Lower lobe of right lung (tissue), 2 donors: ENCODE measurements at places on chromosomes 16 and 17. TPM values are rescaled to one million over a fixed set of nuclear protein-coding genes. Genes with fewer than 3 reads are reported as not detected.

DNA sequence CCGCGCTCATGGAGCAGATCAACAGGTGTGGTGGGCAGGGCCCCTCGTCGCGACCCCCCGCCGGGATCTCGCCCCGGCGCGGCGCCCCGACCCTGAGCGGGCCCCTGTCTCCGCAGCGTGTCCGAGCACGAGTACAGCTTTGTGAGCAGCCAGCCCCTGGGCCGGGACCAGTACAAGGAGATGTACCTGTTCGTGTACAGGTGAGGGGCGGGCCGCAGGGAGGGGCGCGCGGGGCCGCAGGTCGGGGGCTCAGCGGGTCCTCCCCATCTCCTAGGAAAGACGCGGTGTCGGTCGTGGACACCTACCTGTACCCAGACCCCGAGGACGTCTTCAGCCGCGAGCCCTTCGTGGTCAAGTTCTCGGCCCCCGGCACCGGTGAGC is 848 bp downstream of the DNASE1L2 start:
- peaks cover 49% of the 10 kb centered on the region for H3K36me3 ChIP-seq
- DNase-seq, result no peak
- peaks cover 30% of the 10 kb centered on the region for H3K27me3 ChIP-seq
- peak overlapping the region; percentile 7 for H3K4me3 ChIP-seq

GRCh38 chr17:732902-733720 is 715 bp downstream of the TLCD3A start:
- H3K27ac ChIP-seq, result peak overlapping the region; percentile 76
- H3K36me3 ChIP-seq, result no peaks in the 10 kb centered on the region
- peaks cover 20% of the 10 kb centered on the region for H3K4me1 ChIP-seq
- DNase-seq, result peak; percentile 72

KRTAP9-8 gene
- total RNA-seq, result not detected

- H3K4me1 ChIP-seq, result no peaks in the 10 kb centered on the region
- DNase-seq, result no peak
- H3K27me3 ChIP-seq, result no peaks in the 10 kb centered on the region
- H3K36me3 ChIP-seq, result no peaks in the 10 kb centered on the region
Observed at GRCh38 chr16:35734728-35735402, 2275.5 kb downstream of the TP53TG3F start.

DNA sequence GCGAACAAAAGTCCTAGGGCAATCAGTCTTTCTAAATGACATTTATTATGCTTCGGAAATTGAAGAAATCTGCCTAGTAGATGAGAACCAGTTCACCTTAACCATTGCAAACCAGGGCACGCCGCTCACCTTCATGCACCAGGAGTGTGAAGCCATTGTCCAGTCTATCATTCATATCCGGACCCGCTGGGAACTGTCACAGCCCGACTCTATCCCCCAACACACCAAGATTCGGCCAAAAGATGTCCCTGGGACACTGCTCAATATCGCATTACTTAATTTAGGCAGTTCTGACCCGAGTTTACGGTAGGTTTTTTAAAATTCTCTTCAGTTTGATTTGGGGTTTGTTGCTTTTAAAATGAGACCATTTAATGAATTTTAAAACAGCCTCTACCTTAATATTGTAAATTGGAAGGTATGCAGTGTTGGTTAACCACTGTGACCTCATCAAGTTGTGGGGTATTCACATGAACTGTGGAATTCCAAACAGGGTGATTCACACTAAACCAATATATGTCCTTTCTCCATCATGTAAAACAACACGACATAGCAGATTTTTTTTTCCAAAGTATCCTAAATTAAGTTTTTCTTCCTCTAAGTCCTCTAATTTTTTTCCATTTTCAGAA is 6.2 kb upstream of the EVI2A start:
- H3K36me3 ChIP-seq, result peaks cover 38% of the 10 kb centered on the region
- H3K4me1 ChIP-seq, result no peaks in the 10 kb centered on the region
- no peak overlapping the region for H3K27ac ChIP-seq
- no peak for DNase-seq
- H3K4me3 ChIP-seq, result no peak overlapping the region

- peak overlapping the region; percentile 90 for H3K27ac ChIP-seq
- no peak for DNase-seq
- peaks cover 70% of the 10 kb centered on the region for H3K4me1 ChIP-seq
- no peak overlapping the region for H3K4me3 ChIP-seq
- H3K36me3 ChIP-seq, result no peaks in the 10 kb centered on the region
- peaks cover 9% of the 10 kb centered on the region for H3K27me3 ChIP-seq
Observed at GRCh38 chr17:76532072-76532651, 5.3 kb downstream of the CYGB start.

- H3K4me3 ChIP-seq, result peak overlapping the region; percentile 17
- peaks cover 7% of the 10 kb centered on the region for H3K27me3 ChIP-seq
- DNase-seq, result no peak
- no peak overlapping the region for H3K27ac ChIP-seq
- peaks cover 30% of the 10 kb centered on the region for H3K4me1 ChIP-seq
Observed at GRCh38 chr17:40564195-40564882, 933 bp downstream of the CCR7 start.

DNA sequence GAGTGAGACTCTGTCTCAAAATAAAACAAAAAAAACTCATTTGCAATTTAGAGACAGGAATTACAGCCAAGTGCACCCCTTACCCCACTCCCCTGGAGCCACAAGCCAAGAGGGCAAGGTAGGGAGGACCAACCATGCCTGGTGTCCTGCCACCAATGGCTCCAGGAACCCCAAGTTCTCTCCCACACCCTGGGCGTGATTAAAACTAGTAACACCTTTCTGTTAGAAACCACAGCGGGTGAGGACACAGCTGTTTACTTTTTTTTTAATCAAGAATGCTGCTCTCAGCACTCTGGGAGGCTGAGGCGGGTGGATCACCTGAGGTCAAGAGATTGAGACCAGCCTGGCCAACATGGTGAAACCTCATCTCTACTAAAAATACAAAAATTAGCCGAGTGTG is 38.1 kb downstream of the ANKRD11 start:
- H3K36me3 ChIP-seq, result no peaks in the 10 kb centered on the region
- peaks cover 72% of the 10 kb centered on the region for H3K4me1 ChIP-seq
- no peaks in the 10 kb centered on the region for H3K27me3 ChIP-seq
- no peak overlapping the region for H3K27ac ChIP-seq
- no peak for DNase-seq

OR2C1 gene
- not detected for total RNA-seq

DNA sequence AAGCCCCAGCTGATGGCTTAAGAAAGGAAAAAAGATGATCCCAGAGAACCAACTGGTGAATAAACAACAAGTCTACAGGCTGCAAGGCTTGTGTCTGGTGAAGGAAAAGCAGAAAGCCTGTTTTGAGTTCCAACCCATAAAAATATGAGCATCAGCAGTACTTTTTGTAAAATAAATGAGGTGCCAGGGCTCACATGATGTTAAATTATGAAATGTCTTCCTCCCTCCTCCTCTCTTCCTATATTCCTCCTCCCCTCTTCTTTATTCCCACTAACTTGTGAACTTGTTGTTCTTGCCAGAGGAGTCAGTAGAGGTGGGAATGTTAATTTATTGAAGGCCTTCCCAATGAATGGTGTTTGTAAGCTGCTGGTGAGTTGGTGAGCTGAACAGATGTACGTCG is 212.2 kb upstream of the CDH11 start:
- H3K36me3 ChIP-seq, result no peaks in the 10 kb centered on the region
- no peak overlapping the region for H3K27ac ChIP-seq
- H3K4me3 ChIP-seq, result no peak overlapping the region
- H3K27me3 ChIP-seq, result no peaks in the 10 kb centered on the region

DNA sequence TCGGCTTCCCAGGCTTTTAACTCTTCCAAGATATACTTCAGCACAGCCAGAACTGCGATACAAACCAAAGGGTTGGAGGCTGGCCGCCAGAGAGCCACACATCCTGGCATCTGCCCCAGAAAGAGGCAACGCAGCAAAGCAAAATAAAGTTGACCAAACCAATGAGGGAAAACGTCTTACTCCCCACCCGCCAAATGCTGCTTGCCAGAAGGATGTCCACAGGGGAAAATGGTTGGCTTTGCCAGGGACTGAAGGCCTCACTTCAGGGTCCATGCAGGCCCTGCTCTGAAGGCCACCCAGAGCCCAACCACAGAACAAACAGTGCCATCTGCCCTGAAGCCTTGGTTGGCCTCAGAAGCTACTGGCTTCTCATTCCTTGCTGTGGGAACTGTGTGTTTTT is 15.0 kb downstream of the CACNG1 start:
- no peak overlapping the region for H3K27ac ChIP-seq
- DNase-seq, result no peak
- no peaks in the 10 kb centered on the region for H3K36me3 ChIP-seq
- H3K4me3 ChIP-seq, result no peak overlapping the region
- no peaks in the 10 kb centered on the region for H3K4me1 ChIP-seq
- H3K27me3 ChIP-seq, result no peaks in the 10 kb centered on the region

CHST5 gene
- total RNA-seq, result 0.62 TPM

GRCh38 chr17:78923660-78924453 is 1.3 kb downstream of the TIMP2 start:
- no peaks in the 10 kb centered on the region for H3K36me3 ChIP-seq
- H3K4me1 ChIP-seq, result peaks cover 52% of the 10 kb centered on the region
- peak; percentile 94 for DNase-seq
- peak overlapping the region; percentile 91 for H3K27ac ChIP-seq
- H3K4me3 ChIP-seq, result peak overlapping the region; percentile 81

DNA sequence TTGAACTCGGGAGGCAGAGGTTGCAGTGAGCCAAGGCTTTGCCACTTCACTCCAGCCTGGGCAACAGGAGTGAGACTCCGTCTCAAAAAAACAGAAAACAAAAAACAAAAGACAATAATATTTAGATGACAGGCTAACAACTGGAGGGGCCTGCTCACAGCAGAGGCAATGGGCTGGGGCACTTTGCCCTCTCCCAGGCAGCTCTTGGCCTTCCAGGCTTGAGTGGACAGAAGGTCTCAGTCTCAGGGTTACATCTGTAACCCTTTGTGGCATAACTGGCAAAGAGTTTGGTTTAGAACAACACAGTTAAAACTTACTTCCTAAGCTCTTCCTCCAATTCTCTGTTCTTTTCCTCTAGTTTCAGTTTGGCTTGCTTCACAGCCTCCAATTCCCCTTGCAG is 114.9 kb downstream of the SPAG9 start:
- H3K4me3 ChIP-seq, result no peak overlapping the region
- H3K4me1 ChIP-seq, result no peaks in the 10 kb centered on the region

ACSM3 gene
- total RNA-seq, result 25.2 TPM

- peaks cover 36% of the 10 kb centered on the region for H3K27me3 ChIP-seq
- H3K36me3 ChIP-seq, result no peaks in the 10 kb centered on the region
- DNase-seq, result no peak
- no peak overlapping the region for H3K27ac ChIP-seq
Observed at GRCh38 chr17:34161690-34162089, 93.4 kb upstream of the CCL2 start.

GRCh38 chr17:79651266-79651665 is 40.4 kb upstream of the RBFOX3 start:
- no peak for DNase-seq
- H3K36me3 ChIP-seq, result no peaks in the 10 kb centered on the region
- H3K4me3 ChIP-seq, result no peak overlapping the region
- H3K27ac ChIP-seq, result no peak overlapping the region
- H3K27me3 ChIP-seq, result no peaks in the 10 kb centered on the region
- no peaks in the 10 kb centered on the region for H3K4me1 ChIP-seq

GRCh38 chr16:59719121-59719520 is 985.0 kb upstream of the GOT2 start:
- H3K27ac ChIP-seq, result no peak overlapping the region
- no peak for DNase-seq
- no peaks in the 10 kb centered on the region for H3K27me3 ChIP-seq
- H3K4me1 ChIP-seq, result no peaks in the 10 kb centered on the region

GRCh38 chr17:10216213-10216938 is 18.0 kb upstream of the GAS7 start:
- H3K36me3 ChIP-seq, result no peaks in the 10 kb centered on the region
- no peak for DNase-seq
- no peaks in the 10 kb centered on the region for H3K4me1 ChIP-seq
- no peak overlapping the region for H3K4me3 ChIP-seq
- no peaks in the 10 kb centered on the region for H3K27me3 ChIP-seq

SDR42E1 gene
- total RNA-seq, result 8.4 TPM

GRCh38 chr17:48426019-48426665 is 3.9 kb downstream of the SKAP1 start:
- DNase-seq, result no peak
- no peak overlapping the region for H3K4me3 ChIP-seq
- H3K36me3 ChIP-seq, result no peaks in the 10 kb centered on the region

DNA sequence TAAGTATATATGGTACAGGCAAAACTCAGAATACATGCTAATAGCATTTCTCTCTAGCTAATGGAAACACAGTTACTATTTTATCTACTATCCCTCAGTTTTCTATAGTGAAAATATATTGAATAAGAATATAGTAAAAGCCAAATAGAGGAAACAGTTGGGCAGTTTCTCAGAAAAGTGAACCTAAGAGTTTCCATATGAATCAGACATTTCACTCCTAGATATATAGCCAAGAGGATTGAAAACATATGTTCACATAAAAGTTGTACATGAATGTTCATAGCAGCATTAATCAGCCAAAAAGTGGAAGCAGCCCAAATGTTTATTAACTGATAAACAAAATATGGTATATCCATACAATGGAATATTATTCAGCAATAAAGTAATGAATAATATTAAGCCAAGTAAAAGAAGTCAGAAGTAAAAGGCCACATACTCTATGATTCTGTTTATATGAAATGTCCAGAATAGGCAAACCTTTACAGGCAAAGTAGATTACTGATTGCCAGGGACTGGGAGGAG is 134.6 kb downstream of the CYB561 start:
- DNase-seq, result no peak
- H3K4me1 ChIP-seq, result no peaks in the 10 kb centered on the region
- H3K27me3 ChIP-seq, result no peaks in the 10 kb centered on the region

- peaks cover 33% of the 10 kb centered on the region for H3K36me3 ChIP-seq
- H3K4me3 ChIP-seq, result no peak overlapping the region
Observed at GRCh38 chr17:80845069-80845862, 146.4 kb upstream of the CHMP6 start.

GRCh38 chr16:64225696-64226095 is 896.2 kb downstream of the CDH11 start:
- H3K27me3 ChIP-seq, result no peaks in the 10 kb centered on the region
- no peak overlapping the region for H3K4me3 ChIP-seq
- H3K36me3 ChIP-seq, result no peaks in the 10 kb centered on the region
- no peak for DNase-seq

GRCh38 chr17:67056746-67057490 is 12.6 kb downstream of the CACNG1 start:
- no peak for DNase-seq
- H3K27me3 ChIP-seq, result no peaks in the 10 kb centered on the region
- H3K4me3 ChIP-seq, result no peak overlapping the region
- H3K4me1 ChIP-seq, result no peaks in the 10 kb centered on the region
- no peaks in the 10 kb centered on the region for H3K36me3 ChIP-seq

GRCh38 chr17:79168486-79169055 is 93.9 kb downstream of the ENGASE start:
- H3K27ac ChIP-seq, result no peak overlapping the region
- no peak overlapping the region for H3K4me3 ChIP-seq
- H3K4me1 ChIP-seq, result no peaks in the 10 kb centered on the region
- peaks cover 44% of the 10 kb centered on the region for H3K27me3 ChIP-seq
- H3K36me3 ChIP-seq, result no peaks in the 10 kb centered on the region

- peaks cover 78% of the 10 kb centered on the region for H3K36me3 ChIP-seq
- H3K27me3 ChIP-seq, result no peaks in the 10 kb centered on the region
- H3K4me3 ChIP-seq, result no peak overlapping the region
- no peak for DNase-seq
Observed at GRCh38 chr16:1818873-1819525, 7.6 kb downstream of the HAGH start.
